ENCODE measurements at places on chromosomes 7 and 10.

GRCh38 chr7:101418694-101419093 is 56.0 kb downstream of the COL26A1 start:
- DNase-seq, result no peak

GRCh38 chr7:106165337-106165736 is 53.2 kb upstream of the SYPL1 start:
- DNase-seq, result no peak

DNA sequence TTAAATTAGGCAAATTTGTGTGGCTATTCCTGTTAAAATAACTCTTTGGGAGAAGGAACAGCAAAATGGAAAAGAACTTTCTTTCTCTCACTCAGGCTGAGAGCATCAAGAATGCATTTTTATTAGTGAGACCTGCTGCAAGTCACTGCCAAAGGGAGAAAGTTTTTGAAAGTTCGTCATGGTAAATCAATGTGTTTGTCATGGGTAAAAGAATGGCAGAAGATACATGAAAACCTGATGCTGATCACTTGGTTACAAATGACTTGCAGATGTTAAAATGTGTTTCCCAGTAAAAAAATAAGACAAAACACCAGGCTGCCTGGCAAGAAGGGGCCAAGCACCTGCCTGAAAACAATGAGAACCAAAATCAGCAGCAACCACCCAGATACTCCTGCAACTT is 484.7 kb upstream of the NRP1 start:
- DNase-seq, result no peak

DNA sequence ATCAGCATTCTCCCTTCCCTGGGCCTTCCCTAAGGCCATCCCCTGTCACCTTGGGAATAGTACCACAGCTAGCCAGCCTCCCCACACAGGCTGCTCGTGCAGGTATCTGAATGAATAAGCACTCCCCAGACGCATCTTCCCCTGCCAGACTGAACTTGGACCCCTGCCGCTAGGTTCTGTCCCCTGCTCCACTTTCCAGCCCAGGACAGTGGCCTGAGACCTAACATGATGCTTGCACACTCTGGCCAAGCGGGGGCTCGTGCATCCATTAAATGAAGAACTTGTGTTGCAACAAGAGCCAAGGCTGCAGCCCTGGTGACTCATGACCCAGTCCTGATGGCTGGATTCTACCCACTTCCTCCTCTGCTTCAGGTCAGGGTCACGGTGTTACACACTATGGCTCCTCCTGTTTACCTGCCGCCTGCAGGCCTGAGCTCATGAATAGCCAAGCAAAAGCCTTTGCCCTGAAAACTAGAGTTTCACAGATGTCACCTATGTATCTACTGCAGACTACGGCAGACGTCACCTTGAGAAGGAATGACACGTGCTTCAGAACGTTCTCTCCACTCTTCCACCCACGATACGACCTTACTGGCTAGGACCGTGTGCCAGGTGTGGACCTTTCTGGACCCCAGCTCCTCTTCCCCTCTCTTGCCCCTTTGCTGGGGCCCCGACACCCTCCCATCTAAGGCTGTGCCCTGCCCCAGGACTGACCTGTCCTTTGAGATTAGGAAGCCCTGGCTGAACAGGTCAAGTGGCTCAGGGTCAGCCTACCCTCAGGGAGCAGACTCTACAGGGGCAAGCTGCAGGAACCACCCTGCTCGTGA is 6.5 kb downstream of the ASB13 start:
- DNase-seq, result no peak

GRCh38 chr10:132394201-132394811 is 2.7 kb upstream of the PWWP2B start:
- no peak for DNase-seq

DNA sequence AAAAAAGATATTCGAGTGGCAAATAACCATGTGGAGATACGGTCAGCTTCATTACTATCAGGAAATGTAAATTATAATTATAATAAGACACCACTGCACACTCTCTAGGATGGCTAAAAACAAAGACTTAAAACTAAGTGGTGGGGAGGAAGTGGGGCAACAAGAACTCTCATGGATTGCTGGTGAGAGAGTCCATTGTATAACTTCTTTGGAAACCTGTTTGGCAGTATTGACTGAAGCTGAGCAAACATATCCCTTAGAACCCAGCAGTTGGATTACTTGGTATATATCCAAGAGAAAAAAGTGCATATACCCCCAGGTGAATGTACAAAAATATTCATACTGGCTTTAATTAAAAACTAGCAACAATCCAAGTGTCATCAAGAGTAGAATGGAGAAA is 133.7 kb upstream of the CTBP2 start:
- DNase-seq, result no peak

DNA sequence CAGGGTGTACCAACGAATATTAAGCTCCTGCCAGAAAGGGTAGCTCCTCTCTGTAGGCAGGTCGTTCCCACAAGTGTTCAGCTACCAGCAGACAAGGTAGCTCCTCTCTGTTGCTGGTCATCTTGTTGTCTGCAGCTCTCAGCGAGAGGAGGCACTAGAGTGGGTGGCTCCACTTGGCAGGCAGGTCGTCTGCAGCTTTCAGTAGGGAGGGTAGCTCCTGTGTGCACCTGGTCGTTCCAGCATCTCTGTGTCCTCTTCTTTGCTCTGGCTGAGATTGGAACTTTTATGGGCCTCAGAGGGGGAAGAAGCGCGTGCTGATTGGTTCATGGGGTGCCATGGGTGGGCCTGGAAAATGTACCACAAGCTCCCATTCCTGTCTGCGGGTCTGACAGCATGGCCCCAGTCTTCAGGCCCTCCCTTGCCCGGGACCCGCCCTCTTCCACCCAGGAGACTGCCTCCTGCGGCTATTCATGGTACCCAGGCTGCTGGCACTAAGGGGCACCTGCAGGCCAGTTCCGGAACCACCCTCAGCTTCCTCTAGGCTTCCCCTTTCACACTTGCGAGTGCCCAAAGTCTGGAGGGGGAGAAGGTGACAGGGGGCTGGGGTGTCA is 63.9 kb upstream of the CACNA2D1 start:
- DNase-seq, result no peak

DNA sequence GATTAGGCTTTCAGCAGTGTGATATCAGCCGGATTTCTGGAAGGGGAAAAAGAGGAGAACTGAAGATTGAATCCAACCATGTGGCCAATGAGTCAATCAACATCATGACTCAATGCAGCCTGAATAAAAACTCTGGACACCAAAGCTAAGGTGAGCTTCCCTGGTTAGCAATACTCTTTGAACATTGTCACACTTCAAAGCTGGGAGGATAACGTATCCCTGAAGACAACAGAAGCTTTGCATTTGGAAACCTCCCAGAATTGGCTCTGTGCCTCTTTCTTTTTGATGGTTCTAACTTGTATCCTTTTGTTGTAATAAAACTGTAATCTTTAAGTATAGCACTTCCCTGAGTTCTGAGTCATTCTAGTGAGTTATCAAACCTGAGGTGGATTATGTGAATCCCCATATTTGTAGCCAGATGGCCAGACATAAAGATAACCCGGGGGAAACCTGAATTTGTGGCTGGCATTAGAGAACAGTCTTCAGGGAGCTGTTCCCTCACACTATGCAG is 284.4 kb downstream of the IPMK start:
- DNase-seq, result no peak

DNA sequence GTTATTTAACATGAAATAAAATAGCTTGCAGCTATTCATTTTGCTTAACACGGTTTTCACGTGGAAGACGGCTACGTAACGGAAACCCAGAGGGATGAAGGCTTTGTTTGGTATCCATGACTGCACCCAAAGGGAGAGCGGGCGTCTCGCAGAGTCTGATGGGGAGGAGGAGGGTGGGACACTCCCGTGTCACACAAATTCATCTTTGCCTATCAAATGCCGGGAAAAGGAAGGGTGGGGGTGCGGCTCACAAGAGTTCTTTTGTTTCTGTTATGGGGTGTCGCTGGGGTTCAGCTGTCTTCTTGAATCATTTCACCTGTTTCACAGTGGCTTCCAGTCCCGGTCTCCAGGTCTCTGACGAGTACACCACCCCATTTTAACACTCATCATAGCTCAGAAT is 108.5 kb downstream of the ZRANB1 start:
- DNase-seq, result no peak

- DNase-seq, result no peak
Measured at GRCh38 chr10:36141856-36142560, 499.9 kb upstream of the FZD8 start.

DNA sequence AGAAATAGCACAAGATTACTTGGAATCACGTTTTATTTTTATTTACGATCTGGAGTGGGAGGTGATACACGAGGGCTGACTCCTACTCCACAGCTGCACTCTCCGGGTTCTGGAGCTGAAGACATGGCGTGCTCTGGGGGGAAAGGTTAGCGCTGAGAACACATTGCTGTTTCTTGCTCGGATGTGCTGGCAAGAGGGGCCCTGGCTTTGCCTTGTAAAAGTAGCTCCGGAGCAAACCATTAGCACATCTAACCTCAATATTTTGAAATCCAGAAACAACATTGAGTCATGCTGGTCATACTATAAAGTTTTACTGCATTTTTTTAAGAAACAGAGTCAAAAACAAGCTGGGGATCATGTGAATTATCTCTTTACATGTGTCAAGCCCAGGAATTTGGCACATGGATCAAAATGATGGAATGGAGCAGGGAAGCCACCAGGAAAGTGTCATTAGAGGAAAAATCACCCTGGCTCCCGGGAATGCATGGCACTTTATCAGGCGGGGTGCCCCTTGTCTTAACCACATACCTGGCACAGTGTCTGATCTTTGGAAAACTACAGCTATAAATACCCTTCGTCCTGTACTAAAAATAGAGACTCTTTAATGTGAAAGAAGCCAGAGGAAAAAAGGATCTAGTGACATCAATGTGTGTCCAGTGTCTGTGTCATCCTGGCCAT is 31.6 kb upstream of the LYZL1 start:
- no peak for DNase-seq

- DNase-seq, result no peak
Measured at GRCh38 chr7:150321788-150322113, 1.4 kb upstream of the LRRC61 start.

- no peak for DNase-seq
Measured at GRCh38 chr10:80463868-80464267, 9.8 kb downstream of the TSPAN14 start.

GRCh38 chr10:69464401-69464800 is 13.1 kb downstream of the TSPAN15 start:
- DNase-seq, result no peak

GRCh38 chr7:20557116-20557515 is 58.4 kb upstream of the ABCB5 start:
- no peak for DNase-seq

Measured in T-helper 2 cell (primary cell).